ENCODE measurements at places on chromosomes 4 and X. TPM values are rescaled to one million over a fixed set of nuclear protein-coding genes. Genes with fewer than 3 reads are reported as not detected.

DNA sequence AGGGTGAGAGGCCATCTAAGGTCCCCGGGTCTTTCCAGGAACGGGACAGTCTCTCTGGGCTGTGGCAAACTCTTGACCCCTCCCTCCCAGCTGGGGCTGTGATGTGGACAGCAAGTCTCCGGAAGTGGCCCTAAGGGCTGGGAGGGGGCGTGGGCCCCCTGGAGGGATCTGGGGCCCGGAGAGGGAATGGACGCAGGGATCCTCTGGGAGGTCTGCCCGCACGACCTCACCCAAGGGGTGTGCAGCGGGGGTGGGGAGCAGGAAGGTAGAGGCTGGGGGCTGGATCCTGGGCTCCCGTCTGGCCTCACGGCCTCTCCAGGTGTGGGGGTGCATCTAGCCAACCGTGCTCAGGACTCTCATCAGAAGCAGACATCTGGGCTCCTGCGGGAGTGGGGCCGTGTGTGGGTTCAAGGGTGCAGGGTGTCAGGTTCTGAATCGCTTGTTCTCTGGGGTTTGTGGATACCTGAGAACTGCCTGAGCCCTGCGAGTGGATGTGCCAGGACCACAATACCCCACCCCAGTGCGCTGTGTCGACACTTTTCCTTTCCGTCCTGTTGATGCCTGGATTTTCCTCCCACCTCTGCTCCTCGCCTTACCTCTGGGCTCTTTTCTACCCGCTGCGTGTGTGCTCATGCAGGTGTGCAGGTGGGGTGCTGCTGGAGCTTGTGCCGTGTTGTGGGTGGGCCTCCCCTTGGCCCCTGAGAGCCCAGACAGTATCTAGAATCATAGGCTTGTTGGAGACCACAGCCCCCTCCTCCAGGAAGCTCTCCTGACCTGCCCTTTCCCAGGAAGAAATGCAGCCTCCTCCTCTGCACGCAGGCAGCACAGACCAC, 915 bp downstream of the CPZ start:
- H3K4me1 ChIP-seq, result peaks cover 5% of the 10 kb centered on the region
- H3K36me3 ChIP-seq, result no peaks in the 10 kb centered on the region
- H3K27ac ChIP-seq, result no peak overlapping the region

DNA sequence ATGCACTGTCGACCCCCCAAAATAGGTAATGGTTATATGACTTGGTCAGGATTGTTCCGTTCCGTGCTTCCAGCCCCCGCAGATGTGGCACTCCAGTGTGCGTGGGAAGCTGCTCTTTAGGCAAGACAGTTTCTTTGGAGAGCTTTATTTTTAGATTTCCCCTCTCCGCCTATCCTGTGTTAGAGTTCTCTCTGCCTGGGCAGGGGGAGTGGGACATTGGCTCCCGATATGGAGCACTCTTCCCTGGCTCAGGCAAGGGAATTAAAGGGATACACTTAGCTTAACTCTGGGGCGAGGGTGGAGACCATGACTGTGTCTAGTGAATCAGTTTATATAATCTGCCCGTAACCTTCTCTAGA, 36.0 kb downstream of the DLG3 start:
- DNase-seq, result no peak
- H3K27ac ChIP-seq, result no peak overlapping the region
- peaks cover 17% of the 10 kb centered on the region for H3K4me1 ChIP-seq
- H3K36me3 ChIP-seq, result no peaks in the 10 kb centered on the region

Gene CTAG2
- total RNA-seq, result not detected

GRCh38 chr4:68167706-68168105, 38.0 kb upstream of the TMPRSS11F start:
- no peaks in the 10 kb centered on the region for H3K4me1 ChIP-seq
- no peak overlapping the region for H3K4me3 ChIP-seq
- DNase-seq, result no peak
- no peak overlapping the region for H3K27ac ChIP-seq
- no peaks in the 10 kb centered on the region for H3K36me3 ChIP-seq

DNA sequence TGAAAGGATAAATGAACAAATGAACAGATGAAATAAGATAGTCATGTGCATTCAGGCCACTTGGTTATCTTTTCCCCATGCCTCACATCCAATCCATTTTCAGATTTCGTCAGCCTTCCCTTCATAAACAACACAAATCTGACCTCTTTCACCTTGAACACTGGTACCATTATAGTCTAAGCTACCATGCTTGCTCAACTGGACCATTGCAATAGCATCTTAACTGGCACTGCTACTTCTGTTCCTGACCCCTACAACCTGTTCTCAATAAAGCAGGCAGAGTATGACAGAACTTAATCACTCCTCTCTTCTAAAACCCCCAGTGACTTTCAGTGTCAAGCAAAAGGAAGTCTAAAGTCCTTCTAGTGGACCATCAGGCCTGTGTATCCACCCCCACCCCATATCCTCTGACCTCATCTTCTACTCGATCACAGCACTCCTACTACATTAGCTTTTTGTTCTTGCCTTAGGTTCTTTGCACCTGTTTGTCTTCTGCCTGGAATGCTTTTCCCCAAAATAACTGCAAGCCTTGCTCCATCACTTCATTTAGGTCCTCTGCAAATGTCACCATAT, 40.7 kb downstream of the LARP7 start:
- DNase-seq, result no peak
- H3K4me3 ChIP-seq, result no peak overlapping the region

GRCh38 chrX:131059246-131059645, 1.1 kb downstream of the ARHGAP36 start:
- H3K27me3 ChIP-seq, result peaks cover 10% of the 10 kb centered on the region
- H3K27ac ChIP-seq, result no peak overlapping the region
- no peak overlapping the region for H3K4me3 ChIP-seq
- H3K4me1 ChIP-seq, result no peaks in the 10 kb centered on the region
- DNase-seq, result no peak
- H3K36me3 ChIP-seq, result no peaks in the 10 kb centered on the region

Gene FGFRL1
- 24.5 TPM for total RNA-seq

DNA sequence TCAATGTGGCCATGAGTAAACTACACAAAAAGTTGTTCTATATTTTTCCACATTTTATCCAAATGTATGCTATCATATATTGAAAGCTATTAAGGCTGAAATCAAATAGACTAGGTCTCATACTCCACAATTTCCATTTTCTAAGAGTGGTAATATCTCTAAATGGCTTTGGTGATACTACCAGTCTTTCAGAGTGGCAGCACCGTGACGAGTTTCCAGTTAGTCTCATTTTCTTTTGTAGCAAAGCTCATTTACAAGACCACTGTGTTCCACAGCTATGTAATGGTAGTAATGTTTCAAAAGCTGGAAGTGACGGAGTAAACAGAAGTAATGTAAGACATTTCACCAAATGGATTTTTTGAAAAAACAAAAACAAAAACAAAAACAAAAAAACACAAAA, 228.2 kb downstream of the PPP3CA start:
- no peak for DNase-seq
- H3K4me3 ChIP-seq, result no peak overlapping the region
- H3K27ac ChIP-seq, result no peak overlapping the region
- peaks cover 12% of the 10 kb centered on the region for H3K4me1 ChIP-seq
- H3K36me3 ChIP-seq, result no peaks in the 10 kb centered on the region

GRCh38 chr4:158835226-158836001, 66.6 kb downstream of the FNIP2 start:
- no peak overlapping the region for H3K4me3 ChIP-seq
- peaks cover 3% of the 10 kb centered on the region for H3K4me1 ChIP-seq
- no peak overlapping the region for H3K27ac ChIP-seq
- no peaks in the 10 kb centered on the region for H3K27me3 ChIP-seq
- peaks cover 12% of the 10 kb centered on the region for H3K36me3 ChIP-seq
- no peak for DNase-seq

Gene TSC22D3
- total RNA-seq, result 409 TPM

DNA sequence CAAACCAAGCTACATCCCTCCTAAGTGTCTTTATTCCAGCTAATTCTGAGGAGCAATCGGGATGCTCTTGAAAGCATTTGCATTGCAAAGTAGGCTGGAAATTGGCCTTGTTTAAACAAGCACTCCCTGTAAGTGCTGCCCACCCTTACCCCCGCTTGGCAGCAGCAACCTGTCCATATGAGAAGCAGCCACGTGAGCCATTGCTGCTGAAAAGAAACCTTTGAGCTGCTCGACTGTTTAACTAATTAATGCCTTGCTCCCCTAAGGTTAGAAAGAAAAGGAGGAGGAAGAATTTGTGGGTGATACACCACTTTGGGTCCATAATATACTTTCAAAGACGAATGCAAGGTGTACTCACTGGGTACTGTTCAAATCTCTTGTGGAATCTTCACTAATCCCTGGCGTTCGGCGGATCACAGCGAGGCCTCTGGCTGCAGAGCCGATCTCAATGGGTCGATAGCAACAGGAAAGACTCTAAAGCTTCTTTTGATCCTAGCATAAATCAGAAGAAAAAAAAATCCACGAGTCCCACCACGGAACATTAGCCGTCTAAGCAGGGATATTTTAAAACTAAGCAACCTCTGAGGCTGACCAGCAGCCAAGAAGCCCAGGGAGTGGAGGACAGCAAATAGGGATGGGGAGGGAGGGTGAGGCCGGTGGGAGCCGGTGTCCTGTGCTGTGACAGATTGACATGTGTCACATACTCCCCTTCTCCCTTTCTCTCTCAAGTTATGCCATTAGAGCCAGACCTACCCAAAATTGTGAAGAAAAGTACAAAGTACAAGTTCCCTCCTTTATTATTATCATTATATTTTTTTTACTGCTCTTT, 37.2 kb upstream of the MGST2 start:
- DNase-seq, result no peak
- no peaks in the 10 kb centered on the region for H3K4me1 ChIP-seq
- no peaks in the 10 kb centered on the region for H3K36me3 ChIP-seq

DNA sequence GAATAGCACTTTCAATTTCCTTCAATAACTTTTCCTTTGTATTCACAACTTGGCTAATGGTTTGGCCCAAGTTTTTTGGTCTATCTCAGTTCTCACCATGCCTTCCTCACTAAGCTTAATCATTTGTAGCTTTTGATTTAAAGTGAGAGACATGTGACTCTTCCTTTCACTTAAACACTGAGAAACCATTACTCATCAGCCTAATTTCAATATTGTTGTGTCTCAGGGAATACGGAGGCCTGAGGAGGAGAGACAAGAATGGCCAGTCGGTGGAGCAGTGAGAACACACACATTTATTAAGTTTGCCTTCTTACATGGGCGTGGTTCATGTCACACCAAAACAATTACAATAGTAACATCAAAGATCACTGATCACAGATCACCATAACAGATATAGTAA, 56.7 kb downstream of the TSPAN5 start:
- no peaks in the 10 kb centered on the region for H3K27me3 ChIP-seq
- H3K27ac ChIP-seq, result no peak overlapping the region
- DNase-seq, result no peak
- H3K4me3 ChIP-seq, result no peak overlapping the region

Gene MTMR8
- total RNA-seq, result 4.2 TPM

Gene KIAA1210
- not detected for total RNA-seq

All from upper lobe of left lung (tissue), 6 donors.